SW480 (cell line): ENCODE measurements at places on chromosomes 3 and 15.

GRCh38 chr15:31464216-31465082, 137.8 kb downstream of the KLF13 start:
- no peak for DNase-seq

DNA sequence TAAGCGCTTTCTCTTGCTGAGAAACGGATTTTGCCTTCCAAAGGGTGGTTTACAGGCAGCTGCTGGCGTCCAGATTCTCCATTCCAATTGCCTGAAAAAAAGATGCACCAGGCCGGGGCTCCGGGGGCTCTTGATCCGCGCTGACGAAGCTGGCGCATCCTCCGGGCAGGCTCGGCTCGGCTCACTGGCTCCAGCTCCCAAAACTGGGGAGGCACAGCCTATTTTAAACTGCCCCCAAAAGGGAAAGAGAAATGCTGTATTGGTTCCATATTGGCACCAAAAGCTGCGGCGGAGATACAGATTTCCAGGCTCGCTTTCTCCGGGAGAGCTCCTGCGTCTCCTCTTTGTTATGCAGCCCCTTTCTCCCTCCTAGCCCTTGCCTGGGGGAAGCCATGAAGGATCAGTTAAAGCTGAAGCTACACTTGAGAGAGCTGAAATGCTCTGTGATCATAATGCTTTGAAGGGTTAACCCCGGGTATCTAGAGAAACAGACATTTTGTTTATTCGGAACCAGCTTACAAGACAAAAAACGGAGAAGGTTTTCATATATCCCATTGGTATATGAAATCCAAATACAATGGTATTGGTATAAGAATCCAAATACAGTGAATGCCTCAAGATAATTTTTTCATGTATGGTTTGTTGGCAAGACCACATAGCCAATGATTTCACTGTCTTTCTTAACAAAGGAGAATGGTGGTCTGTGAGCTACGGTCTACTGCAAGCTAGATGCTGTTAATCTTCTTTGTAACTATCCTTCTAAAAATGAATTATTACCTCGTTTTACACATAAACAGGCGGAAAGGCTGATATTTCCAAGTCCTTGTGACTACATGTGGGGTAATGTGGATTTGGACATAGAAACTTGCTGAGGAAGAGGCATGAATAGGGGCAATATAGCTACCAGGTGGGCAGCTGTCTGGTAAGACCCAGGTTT, 693 bp downstream of the CD200 start:
- no peak for DNase-seq

GRCh38 chr3:101068876-101069606, 75.8 kb upstream of the ABI3BP start:
- no peak for DNase-seq

DNA sequence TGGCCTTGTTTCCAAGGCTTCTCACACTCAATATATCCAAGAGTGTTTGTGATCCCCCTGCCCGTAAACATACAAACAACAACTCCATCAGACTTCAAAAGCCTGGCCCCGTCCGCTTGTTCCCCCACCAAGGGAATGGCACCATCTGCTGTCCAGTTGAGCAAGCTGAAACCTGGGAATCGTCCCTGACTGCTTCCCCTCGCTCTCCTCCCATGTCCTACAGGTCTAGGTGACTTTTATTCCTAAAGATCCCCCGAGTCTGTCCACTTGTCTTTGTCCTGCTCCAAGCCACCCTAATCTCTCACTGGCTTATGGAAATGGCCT, 27.9 kb upstream of the FAM174B start:
- DNase-seq, result peak; percentile 23

- no peak for DNase-seq
These were observed 291.3 kb upstream of the ZPLD1 start for GRCh38 chr3:102143536-102143935.

GRCh38 chr3:30201715-30202114, 404.7 kb upstream of the TGFBR2 start:
- no peak for DNase-seq

DNA sequence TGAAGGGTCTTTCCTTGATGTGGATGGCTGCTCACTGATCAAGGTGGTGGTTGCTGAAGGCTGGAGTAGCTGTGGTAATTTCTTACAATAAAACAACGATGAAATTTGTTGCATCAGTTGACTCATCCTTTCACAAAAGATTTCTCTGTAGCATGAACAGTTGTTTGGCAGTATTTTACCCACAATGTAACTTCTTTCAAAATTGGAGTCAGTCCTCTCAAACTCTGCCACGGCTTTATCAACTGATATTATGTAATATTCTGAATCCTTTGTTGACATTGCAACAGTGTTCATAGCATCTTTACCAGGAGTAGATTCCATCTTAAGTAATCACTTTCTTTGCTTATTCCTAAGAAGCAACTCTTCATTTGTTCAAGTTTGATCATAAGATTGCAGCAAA, 252.6 kb downstream of the UBE2E2 start:
- DNase-seq, result no peak

DNA sequence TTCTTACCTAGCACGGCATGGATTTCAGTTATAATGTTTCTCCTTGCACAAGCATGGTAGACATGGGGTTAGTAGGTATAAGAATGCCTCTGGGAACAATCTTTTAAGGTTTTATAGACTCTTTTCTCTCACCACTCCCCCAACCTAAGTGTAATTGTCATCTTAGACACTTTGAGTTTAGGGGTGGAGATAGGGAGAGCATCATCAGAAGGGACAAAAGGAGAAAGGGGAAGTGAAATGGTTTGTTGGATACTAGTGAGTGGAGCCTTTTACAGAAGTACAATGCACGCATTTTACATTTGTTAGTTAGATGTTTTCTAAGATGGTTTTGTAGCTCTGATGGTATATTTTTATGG, 189.2 kb downstream of the TP63 start:
- no peak for DNase-seq

GRCh38 chr3:150223558-150223957, 184.5 kb upstream of the TSC22D2 start:
- no peak for DNase-seq
